AG09309 (cell line): ENCODE measurements at places on chromosomes 7 and 10.

DNA sequence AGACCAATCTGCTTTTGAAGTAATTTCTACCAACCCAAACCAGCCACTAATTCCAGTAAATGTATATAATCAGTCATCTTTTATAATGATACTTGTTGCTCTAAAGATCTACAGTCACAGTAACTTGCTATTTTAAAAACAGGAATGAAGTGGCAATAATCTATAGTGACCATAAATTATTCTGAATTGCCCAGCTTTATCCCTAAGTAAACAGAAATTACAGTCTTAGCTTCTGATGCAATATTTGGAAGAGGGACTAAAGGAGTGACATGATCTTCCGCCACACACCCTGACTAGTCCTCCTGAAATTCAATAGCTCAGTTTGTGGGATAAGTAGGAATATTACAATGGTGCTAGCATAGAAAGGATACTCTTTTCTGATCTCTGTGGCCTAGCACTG is 96.1 kb downstream of the ATE1 start:
- no peak for DNase-seq

DNA sequence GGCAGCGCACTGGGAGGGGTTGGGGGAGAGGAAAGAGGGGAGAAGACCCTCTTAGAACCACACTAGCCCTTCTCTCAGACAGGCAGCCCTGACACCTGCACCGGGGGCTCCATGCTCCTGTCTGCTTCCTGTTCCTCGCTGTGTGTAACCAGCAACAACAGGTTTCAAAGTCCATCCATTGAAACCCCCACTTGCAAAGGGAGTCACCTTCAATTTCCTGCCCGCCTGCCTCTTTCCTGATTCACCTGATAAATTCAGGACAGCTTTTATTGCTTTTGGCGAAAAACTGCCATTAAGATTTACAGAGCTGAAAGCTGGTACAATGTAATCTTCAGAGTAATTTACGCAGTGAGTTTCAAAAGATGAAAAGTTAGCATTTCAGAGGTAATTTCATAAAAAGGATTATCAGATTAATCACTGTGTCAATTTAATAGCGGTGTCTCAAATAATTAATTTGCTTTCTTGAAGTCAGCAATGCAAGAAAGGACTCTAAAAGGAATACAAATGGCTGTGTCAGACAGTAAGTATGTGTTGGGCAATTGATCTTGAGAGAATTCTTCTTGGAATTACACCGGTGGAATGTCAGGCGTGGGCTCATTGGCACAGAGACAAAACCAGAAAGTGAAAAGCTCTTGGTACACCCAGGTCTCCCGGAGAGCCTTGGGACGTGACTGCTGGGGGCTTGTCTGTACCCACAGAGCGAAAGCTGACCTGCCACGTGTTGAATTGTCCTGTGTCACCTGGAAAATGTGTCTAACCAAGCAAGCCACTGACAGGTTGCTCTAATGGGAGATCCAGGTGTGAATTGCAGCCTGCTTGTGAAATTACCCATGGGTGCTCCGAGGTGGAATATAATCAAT is 60.7 kb downstream of the TMEM209 start:
- peak; percentile 29 for DNase-seq

- no peak for DNase-seq
These were observed 45.6 kb upstream of the LRRC4 start for GRCh38 chr7:128076796-128077271.

DNA sequence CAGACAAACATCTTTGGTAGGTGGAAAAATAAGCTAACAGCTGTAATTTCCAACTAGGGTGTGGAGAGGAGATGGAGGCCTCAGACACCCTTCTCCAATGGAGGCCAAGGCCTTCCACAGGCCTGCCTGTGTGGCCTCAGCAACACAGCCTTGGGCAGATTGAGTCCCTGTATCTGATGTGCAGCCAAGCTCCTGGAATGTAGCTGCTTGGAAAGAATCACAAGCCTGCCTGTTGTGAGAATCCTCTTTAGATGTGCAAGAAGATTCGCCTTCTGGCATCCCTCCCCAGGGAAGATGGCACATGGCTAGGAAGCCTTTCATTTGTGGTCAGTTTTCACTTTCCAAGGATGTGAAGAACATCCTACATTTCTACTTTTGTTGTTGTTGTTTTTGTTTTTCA is 684.0 kb downstream of the GRID1 start:
- no peak for DNase-seq

GRCh38 chr7:87156709-87157108 is 4.5 kb downstream of the DMTF1 start:
- DNase-seq, result no peak
